ENCODE measurements at places on chromosomes 16 and 17.

GRCh38 chr16:46638947-46639925 is 18.1 kb upstream of the SHCBP1 start:
- DNase-seq, result no peak

DNA sequence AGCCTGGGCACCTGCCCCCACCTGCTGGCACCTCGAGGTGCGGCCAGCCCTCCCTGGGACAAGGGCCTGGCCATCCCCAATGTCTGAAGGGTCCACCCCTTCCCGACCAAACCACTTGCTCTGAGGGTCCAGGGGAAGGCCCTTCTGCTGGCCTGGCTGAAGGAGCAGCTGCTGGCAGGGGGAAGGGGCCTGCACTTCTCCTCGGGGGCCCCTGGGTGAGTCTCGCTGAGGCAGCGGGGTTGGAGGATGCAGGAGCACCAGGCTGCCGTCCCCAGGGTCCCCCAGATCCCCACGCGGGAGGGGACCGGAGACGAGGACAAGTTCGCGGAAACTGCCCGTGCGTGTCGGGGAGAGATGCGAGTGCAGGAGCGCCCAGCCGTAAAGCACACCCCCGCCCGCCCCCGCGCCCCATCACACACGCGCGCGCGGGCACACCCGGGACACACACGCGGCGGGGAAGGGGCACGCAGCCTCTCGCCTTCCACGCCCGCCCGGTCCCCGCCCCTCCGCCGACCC is 725 bp upstream of the CACNA1H start:
- DNase-seq, result no peak

- no peak for DNase-seq
Observed at GRCh38 chr17:69643686-69644085, 229.2 kb downstream of the MAP2K6 start.

DNA sequence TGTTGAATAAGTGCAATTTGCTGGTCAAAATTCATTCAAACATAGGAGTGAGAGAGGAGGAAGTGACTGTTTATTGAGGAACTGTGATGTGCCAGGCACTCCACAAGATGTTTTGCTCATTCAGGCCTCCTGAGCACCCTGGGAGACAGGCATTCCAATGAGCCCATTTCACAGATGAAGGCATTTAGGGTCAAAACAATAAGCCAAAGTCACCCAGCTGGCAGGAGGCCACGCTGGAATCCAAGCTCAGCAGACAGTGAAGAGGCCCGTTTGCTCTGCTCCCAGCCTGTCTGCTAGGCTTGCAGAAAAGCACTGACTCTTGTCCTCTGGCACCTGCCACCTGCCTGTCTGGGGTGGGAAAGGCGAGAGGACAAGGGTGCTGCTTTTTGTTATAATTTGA is 10.1 kb upstream of the SLC25A39 start:
- DNase-seq, result no peak

GRCh38 chr16:68447653-68448359 is 502 bp downstream of the SMPD3 start:
- no peak for DNase-seq

DNA sequence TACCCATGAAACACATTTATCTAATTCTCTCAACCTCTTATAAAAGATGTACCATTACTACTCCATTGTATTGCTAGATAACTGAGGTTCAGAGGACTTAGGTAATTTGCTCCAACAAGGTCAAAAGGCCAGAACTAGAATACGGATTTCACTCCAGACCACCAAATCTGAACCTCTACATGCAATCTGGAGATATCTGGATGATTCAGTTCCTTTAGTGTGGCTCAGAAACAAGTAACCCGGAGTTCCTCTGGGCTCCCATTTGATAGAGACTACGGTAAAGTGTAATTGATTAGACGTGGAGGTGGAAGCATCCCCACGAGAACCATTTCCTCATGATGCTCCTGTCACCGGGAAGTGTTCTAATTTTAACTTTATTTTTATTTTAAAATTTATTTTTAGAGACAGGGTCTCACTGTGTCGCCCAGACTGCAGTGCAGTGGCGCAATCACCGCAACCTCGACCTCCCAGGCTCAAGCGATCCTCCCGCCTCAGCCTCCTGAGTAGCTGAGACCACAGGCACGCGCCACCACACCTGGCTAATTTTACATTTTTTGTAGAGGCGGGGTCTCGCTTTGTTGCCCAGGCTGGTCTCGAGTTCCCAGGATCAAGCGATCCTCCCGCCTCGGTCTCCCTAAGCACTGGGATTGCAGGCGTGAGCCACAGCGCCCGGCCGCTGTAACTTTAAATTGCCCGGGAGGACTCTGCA is 608 bp upstream of the COX10 start:
- peak; percentile 5 for DNase-seq

DNA sequence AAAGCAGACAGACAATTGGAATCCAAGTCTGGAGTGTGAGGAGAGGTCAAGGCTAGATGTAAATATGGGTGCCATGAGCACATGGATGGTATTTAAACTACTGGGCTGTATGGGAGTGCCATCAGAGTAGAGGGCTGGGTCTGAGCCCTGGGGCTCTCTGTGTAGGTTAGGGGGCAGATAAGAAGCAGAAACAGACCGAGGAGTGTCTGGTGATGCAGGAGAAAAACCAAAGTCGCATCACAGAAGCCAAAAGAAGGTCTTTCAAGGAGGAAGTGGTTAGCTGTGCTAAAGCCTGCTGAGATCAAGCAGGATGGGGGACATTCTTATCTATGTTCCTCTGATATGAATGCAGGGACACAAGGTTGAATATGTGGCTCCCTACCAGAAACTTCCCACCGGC is 1.9 kb downstream of the TSEN54 start:
- peak; percentile 43 for DNase-seq

DNA sequence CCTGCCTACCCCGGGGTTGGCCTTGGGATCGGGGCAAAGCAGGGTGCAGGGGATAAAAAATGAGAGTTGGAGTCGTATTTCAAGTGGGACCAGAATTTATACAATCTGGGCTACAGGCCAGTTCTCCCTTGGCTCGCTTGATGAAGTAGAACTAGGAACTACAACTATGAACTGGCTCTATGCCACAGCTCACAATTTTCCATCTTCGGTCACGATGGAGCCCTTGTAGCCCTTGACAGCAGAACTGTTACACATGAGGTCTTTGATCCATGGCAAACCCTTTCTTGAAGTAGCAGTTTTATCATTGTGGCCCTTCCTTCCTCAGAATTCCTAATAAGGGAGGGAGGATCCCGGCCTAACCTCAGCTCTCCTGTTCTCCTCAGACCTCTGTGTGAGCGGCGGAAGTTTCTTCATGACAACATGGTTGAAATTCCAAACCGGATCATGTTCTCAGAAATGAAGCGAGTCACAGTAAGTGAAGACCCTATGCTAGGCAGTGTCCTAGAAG is 17.1 kb downstream of the LIG3 start:
- no peak for DNase-seq

DNA sequence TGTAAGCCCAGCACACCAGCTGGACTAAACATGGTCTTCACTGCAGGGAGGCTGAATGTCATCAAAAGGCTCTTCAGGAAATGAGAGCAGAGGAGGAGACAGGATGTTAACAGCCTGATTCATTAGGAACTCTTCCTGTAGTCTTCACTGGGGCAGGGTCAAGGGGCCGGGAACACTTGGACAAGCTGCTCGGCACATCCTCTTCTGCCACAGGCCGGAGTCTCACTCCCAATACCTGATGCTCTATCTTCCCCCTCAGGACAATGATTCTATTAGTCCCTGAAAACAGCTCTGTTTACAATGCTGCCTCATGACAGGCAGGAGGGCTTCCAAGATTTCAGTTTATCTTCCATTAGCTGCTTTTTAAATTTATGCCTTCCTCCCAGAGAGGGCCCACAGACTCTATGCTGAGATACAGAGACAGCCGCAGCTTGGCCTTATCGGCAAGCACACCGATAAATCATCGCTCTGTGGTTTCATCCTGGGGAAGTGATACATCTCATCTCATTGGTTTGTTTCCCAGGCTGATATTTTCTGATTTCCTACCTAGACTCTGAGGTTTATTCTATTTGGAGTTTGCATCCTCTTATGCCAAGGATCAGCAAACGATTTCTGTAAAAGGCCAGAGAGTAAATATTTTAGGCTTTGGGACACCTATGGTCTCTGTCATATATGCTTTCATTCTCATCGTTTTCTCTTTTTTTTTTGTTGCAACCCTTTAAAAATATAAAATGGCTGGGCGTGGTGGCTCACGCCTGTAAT is 214.0 kb upstream of the ASIC2 start:
- no peak for DNase-seq

- DNase-seq, result no peak
Observed at GRCh38 chr16:5072334-5073278, 963 bp downstream of the ALG1 start.
